ENCODE measurements at places on chromosomes 3 and 15. TPM values are rescaled to one million over a fixed set of nuclear protein-coding genes. Genes with fewer than 3 reads are reported as not detected.

NCKIPSD gene
- 11.3 TPM for total RNA-seq

PLSCR2 gene
- total RNA-seq = not detected

C2CD4A gene
- not detected for total RNA-seq

HGD gene
- 2.5 TPM for total RNA-seq

ATP13A5 gene
- 0.31 TPM for total RNA-seq

ADGRG7 gene
- not detected for total RNA-seq

PML gene
- 46.2 TPM for total RNA-seq

CACNA1D gene
- total RNA-seq = 10.1 TPM

CYP8B1 gene
- total RNA-seq = not detected

GABRR3 gene
- total RNA-seq = not detected

MYO1E gene
- 66.6 TPM for total RNA-seq

CKMT1A gene
- 0.31 TPM for total RNA-seq

POTEB2 gene
- total RNA-seq = not detected

SCN5A gene
- 6.1 TPM for total RNA-seq

GRK7 gene
- total RNA-seq = not detected

CCDC54 gene
- total RNA-seq = not detected

TMF1 gene
- total RNA-seq = 43.4 TPM

SH2D7 gene
- not detected for total RNA-seq

CORO2B gene
- total RNA-seq = 2.3 TPM

USP50 gene
- not detected for total RNA-seq

NPAP1 gene
- total RNA-seq = not detected

CLDN11 gene
- total RNA-seq = 4.1 TPM

IRAK2 gene
- 6.3 TPM for total RNA-seq

ASB14 gene
- 3.4 TPM for total RNA-seq

RYR3 gene
- total RNA-seq = 98.0 TPM

ROBO2 gene
- 22.1 TPM for total RNA-seq

APOD gene
- total RNA-seq = 34.5 TPM

SGO1 gene
- 3.8 TPM for total RNA-seq

PLXND1 gene
- total RNA-seq = 131 TPM

TMEM41A gene
- total RNA-seq = 15.6 TPM

PLXNB1 gene
- 48.2 TPM for total RNA-seq

Data from tongue (tissue), 3 donors.